ENCODE measurements at places on chromosomes 11 and 22.

- DNase-seq = no peak
These were observed 98.7 kb downstream of the MICAL2 start for GRCh38 chr11:12209096-12209495.

- no peak for DNase-seq
These were observed 161.3 kb downstream of the LARGE1 start for GRCh38 chr22:33758961-33759360.

GRCh38 chr11:71372693-71373657 lies 75.2 kb downstream of the DHCR7 start:
- no peak for DNase-seq

DNA sequence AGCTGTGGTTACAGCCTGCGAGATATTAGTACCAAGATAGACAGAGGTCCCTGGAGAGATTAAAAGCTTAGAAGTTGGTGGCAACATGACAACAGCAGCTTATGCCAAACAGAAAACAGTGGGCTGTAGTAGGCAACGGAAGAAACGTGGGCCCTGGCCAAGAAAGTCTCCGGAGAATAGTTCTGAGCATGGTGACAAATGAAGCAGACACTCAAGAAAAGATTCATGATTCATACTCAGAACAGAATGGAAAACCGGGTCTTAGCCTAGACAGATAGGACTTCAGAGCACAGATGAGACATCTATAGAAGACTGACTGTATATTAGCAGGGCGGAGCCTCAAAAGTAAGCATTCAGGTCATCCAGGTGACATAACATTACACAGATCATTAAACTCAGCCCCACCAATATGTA lies 727.4 kb downstream of the ETS1 start:
- no peak for DNase-seq

DNA sequence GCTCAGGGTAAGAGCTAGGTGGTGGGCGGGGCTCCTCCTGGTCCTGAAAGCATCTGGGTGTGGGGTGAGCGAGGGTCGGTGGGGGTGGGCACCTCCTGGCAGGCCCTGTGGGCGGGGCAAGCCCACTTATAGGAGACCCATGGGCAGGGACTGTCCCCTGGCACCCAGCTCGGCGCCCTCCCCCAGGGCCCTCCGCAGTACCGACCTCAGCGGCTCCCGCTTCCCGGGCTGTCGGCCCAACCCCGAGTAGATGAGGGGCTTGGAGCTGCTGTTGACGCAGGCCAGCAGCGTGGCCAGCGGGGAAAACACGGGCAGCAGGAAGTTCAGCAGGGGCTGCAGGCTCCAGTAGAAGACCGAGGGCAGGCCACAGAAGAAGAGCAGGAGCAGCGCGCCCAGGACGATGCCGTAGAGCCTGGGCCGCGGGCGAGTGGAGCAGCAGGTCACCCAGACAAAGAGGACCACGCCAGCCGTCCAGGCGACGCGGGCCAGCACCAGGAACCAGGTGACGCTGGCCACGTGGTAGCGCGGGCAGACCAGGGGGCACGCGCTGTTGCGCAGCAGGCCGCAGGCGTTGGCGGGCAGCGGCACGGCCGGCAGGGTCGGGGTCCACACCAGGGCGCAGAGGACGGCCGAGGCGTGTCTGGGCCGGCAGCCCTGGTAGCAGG lies 663 bp downstream of the MRGPRG start:
- DNase-seq = no peak

- no peak for DNase-seq
These were observed 112.4 kb downstream of the BCR start for GRCh38 chr22:23292453-23293350.

GRCh38 chr11:1041936-1042608 lies 5.6 kb upstream of the MUC6 start:
- no peak for DNase-seq

GRCh38 chr11:131645237-131645636 lies 274.8 kb downstream of the NTM start:
- no peak for DNase-seq

DNA sequence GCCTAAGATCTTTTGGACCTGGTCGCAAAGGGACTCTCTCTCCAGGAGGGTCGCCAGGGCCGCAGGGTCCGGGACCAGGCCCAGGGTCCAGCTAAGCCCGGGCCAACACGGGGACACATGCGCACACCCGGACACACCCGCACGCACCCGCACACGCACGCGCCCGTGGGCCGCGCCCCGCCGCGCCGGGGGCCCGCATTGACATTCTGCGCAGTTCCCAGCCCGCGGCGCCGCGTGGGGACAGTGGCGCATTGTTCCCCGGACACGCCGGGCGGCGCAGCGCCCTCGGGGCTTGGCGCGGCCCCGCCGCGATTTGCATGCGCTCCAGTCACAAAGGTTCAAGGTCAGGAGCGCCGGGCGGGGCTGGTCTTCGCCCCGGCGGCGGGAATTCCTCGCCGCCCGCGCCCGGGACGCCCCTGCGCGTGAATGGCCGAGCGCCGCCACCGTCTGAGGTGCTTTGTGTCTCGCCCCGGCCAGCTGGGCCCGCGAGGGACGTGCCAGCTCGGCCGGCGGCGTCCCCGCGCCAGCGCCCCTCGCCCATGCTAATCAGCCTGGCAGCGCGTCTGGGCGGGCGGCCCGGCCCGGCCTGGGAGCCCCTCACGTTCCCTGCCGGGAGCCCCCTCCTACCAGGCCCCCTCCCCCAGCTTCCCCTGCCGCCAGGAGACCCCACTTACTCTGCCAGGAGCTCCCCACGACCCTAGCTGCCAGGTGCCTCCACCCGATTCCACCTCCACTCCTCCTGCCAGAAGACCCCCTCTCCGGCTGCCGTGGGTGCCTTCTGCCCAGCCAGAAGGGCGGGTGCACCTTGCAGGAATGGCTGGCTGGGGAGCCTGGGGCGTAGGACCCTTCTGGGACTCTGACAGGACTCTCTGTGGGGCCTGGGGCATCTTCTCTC lies 50.5 kb upstream of the WNT7B start:
- no peak for DNase-seq

DNA sequence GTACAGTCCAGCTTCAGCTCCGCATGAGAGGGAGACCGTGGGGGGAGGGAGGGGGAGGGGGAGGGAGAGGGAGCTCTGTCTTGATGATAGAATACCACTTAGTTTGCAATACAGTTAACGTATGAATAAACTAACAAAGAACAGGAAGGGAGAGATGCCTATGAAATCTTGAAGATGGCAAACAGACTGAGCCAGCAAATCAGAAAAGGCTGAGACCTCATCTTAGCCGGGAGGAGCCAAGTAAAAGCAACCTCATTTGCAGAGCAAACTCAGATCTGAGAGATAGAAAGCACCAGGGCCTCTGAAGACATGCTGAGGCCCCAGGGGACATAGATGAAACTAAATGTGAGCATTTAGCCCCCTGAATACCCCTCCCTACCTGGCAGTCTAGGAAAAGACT lies 23.0 kb downstream of the APLP2 start:
- DNase-seq = no peak

DNA sequence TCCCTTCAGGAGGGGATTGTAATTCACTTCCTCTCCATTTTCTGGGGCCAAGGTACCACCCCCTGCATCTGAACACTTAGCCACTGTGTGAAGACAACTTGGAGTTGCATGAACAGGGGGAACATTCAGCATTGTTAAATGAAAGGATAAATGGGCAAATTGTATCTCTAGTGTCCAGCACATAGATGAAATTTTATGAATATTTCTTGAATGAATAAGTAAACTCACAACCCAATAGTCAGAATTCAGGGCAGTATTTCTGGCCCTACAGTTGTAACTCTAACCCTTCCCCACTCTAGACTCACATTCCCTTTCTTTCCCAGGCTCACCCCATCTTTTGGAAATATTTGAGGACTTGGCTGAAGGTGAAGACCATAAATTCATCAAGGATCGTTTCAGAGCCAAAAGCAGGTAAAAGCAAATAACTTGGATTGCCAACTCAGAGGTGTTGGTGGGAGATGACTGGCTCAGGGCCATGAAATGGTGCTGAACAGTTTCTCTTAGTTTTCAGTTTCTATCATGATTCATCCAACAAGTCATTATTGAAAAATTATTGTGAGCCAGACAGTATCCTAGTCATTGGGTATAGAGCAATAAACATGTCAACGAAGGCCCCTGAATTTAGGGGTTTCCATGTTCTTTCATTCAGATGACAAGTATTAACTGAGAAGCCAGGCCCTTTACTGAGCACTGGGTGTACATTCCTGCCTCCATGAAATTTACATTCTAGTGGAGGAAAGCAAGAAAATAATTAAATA lies 33.3 kb upstream of the ZC3H12C start:
- DNase-seq = no peak

- DNase-seq = no peak
These were observed 258.7 kb upstream of the CCDC90B start for GRCh38 chr11:83544846-83545245.

GRCh38 chr11:34633990-34634693 lies 13.2 kb downstream of the EHF start:
- DNase-seq = no peak

DNA sequence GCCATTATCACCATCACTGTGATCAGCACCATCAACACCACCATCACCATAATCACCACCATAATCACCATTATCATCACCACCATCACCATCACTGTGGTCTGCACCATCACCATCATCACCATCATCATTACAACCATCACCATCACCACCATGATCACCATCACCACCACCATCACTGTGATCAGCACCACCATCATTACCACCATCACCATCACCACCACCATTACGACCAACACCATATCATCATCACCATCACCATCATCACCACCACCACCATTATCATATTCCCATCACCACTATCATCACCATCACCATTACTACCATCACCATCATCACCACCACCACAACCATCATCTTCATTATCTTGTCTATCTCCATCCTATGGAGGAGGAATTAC lies 125.2 kb downstream of the PHF21B start:
- DNase-seq = no peak

DNA sequence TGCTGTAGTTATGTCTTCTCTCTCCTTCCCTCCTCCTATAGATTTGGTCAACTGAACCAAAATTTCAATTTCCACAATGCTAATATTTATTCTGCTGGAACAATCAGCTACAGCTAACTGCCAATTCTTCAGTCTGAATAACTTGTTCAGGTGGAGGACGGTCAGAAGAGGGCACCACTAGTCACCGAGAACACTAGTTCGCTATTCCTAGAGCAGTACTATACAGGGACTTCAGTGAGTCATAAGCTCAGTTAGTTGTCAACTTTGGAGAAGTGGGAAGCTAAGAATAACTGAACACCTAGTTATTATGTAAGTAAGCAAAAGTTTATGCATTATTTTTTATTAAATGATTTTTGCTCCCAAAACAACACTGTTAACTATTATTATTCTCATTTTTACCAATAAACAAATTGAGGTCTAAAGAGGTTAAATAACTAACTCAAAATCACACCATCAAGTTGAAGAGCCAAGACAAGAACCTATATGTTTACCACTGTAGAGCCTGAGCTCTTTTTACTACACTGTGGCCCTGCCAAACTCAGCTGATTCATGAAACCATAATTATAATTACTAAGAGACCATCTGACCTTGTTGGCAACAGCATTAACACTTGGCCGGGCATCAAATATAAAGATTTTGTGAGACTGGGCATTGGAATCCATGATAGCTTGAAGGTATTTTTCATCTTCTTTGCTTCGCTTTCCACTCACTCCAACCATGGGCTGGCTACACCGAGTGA lies 59.0 kb downstream of the CEP57 start:
- peak; percentile 3 for DNase-seq

- no peak for DNase-seq
These were observed 478.5 kb upstream of the TENM4 start for GRCh38 chr11:79919350-79919749.

- DNase-seq = no peak
These were observed 28.4 kb downstream of the KCNJ4 start for GRCh38 chr22:38426628-38427027.

DNA sequence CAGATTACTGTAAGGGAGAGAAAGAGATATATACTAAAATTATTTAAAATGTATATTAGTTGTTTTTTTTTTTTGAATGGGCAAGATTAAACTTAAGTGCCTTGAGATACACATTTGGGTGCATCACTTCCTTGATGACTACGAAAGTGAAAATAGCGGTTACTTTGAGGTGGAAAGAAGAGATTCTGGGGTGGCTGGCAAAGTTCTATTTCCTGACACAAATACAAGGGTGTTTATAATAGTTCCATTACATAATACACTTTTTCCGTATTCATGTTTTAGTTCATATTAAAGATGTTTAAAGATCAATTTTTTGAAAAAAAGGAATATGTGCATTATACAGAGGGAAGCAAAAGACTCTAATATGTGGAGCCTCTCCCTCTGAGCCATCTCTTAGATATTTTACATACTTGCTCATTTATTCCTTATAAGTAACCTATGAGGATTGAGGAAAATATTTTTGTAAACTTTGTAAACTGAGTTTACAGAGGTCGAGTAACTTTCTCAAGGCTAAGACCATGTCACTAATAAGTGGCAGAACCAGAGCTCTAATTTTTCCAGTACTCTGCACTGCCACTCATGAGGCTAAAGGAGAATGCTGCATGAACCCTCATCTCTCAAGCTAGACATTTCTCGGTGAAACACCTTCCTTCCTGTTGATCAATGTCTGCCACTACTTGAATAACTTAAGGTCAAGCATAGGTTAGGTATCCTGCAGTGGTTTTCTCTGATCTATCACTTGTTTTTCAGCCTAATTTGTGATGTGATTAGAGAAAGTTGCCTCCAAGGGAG lies 58.6 kb downstream of the DDIAS start:
- DNase-seq = no peak

DNA sequence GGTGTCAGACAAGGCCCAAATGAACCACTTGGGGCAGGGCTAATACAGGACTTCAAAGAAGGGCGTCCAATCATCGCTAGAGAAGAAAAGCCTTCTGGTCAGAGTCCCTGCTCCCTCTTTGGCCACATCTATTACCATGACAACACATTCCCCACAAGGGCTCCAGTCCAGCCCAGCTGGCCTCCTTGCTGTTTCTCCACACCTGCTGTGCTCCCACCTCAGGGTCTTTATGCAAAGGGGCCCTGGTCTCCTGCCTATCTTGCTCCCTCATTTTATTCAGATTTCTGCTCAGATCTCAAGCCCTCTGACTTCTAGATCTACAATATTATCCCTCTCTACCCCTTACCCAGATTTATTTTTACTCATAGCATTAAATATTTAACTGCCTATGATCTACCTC lies 58.0 kb upstream of the KIRREL3 start:
- DNase-seq = no peak

- no peak for DNase-seq
These were observed 2.0 kb upstream of the MAPK11 start for GRCh38 chr22:50272044-50272802.

- DNase-seq = no peak
These were observed 568 bp downstream of the SCUBE1 start for GRCh38 chr22:43342347-43343261.
